AG08396 (cell line): ENCODE measurements at places on chromosomes 7 and 10.

- no peak for DNase-seq
Measured at GRCh38 chr10:60280475-60280874, 109.2 kb downstream of the ANK3 start.

DNA sequence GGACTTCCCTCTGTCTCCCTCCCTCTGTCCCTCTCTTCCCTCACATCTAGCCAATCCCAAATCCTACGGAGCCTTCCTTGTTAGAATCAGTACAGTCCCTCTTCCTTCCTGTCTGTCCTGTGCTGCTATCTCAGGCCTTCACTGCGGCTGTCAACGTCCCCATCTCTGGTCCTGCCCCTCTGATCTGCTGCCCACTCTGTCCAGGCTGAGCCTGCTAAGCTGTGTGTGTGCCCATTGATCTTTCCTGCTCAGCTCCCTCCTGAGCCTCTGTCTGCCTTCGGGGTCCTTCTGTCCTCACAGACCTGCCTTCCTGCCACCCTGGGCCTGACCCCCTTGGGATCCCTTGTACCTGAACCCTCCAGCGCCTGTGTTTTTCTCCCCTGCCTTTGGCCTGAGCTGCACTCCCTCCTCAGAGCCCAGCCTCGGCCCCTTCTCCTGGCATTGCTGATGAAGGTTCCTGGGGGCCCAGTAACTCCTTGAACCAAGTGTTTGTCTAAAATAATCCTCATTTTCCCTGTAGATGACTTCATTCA lies 182.1 kb upstream of the SHH start:
- no peak for DNase-seq

- no peak for DNase-seq
Measured at GRCh38 chr10:10327934-10328333, 689.7 kb upstream of the CELF2 start.

DNA sequence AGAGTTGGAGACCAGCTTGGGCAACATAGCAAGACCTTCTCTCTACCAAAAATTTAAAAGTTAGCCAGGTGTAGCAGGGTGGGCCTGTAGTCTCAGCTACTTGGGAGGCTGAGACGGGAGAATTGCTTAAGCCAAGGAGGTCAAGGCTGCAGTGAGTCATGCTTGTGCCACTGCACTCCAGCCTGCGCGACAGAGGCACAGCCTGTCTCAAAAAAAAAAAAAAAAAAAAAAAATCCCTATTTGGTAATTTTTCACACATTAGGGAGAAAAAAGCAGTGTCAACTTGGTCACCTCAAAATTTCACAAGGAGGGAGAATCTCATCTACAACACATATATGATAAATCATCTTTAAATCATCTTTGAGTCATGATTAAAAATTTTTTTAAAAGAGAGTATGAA lies 6.4 kb upstream of the ZNF398 start:
- no peak for DNase-seq

GRCh38 chr7:53641091-53641490 lies 605.7 kb downstream of the POM121L12 start:
- DNase-seq, result no peak

GRCh38 chr7:115306586-115306985 lies 384.7 kb downstream of the MDFIC start:
- DNase-seq, result no peak

- DNase-seq, result no peak
Measured at GRCh38 chr7:40525764-40526163, 391.0 kb downstream of the SUGCT start.

GRCh38 chr10:44053391-44053790 lies 331.5 kb downstream of the CXCL12 start:
- DNase-seq, result no peak

- no peak for DNase-seq
Measured at GRCh38 chr10:60235001-60235400, 154.7 kb downstream of the ANK3 start.

DNA sequence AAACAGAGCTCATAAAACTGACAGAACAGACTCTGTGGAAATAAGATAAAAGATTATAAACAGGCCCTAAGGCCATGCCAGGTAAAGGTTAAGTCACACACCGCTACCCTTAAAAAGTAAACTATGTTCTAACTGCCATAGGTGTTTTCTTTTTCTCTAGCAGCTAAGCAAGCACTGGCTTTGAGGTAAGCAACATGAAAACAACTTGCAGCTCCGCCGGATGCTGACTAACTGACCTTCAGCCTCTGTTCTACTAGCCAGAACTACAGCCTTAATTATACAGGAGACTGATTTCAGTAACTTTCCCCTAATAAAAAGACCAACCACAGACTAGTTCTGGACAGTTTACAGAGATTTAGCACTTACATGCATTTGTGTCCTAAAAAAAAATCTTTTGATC lies 708.3 kb downstream of the CCSER2 start:
- DNase-seq, result no peak

GRCh38 chr10:119644205-119644814 lies 6.9 kb upstream of the BAG3 start:
- no peak for DNase-seq
